ENCODE measurements at places on chromosomes 1 and 21.

GRCh38 chr1:96087719-96088118 lies 633.9 kb upstream of the PTBP2 start:
- DNase-seq: no peak

DNA sequence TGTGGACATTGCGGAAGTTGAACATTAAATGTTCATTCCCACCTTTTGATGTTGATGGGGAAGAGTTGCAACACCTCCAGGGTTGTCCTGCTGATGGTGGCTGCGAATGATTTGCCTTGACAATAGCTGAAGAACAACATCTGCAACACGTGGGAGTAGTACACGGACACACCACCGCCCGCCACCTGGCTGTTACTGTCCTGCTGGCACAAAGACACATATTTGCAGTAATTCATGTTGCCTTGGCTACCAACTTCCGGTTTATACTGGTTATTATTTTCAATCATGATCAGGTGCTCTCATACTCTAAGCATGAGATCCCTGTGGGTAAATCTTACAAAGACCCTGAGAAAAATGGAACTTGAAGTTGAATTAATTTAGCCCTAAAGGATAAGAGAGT lies 55.2 kb downstream of the UBR4 start:
- DNase-seq: no peak

GRCh38 chr1:247110627-247111258 lies 6.6 kb upstream of the ZNF669 start:
- peak; percentile 52 for DNase-seq

DNA sequence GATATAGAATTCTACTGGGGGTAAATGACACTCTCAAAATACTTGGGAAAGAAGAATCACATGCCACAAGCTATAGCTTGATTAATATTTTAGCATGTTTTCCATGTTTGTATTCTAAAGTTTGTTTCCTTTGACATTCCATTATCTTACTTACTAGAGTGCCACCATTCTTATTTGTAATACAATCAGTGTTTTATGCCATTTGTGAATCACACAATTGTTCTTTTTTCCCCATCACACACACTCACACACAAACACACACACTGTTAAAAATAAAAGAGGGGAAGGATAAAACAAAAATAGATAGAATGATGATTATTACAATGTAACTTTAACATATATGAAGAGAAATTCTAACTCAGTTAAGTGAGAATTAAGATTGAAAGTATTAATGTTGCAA lies 16.0 kb upstream of the TEKT2 start:
- DNase-seq: no peak

DNA sequence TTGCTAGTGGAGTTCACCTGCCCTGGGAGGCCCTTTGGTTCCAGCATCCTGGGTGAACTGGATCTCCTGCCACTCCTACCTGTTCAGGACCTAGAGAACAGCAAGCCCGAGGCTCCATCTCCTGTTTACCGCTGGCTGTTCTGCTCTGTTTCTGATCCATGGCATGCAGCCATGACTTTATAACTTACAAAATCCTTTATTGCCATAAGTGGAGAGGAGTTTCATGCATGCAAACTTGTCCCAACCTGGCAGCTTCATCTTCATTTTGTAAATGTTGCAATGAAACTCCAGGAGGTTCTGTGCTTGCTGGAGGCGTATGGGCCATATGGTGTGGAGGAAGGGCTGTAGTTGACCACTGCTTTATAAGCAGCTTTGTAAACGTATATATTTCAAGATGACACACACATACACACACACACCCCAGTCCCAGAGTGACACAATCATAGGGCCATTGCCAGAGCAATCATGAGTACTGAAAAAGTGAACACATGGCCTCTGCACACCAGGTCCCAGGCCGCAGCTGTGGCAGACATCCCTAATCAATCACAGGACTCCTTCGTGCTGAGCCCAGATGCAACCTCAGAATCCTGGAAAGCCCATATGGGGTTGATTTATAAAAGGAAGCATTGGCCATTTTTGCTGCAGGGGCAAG lies 69.0 kb downstream of the UBIAD1 start:
- peak; percentile 40 for DNase-seq
